ENCODE measurements at places on chromosomes 6 and 20.

DNA sequence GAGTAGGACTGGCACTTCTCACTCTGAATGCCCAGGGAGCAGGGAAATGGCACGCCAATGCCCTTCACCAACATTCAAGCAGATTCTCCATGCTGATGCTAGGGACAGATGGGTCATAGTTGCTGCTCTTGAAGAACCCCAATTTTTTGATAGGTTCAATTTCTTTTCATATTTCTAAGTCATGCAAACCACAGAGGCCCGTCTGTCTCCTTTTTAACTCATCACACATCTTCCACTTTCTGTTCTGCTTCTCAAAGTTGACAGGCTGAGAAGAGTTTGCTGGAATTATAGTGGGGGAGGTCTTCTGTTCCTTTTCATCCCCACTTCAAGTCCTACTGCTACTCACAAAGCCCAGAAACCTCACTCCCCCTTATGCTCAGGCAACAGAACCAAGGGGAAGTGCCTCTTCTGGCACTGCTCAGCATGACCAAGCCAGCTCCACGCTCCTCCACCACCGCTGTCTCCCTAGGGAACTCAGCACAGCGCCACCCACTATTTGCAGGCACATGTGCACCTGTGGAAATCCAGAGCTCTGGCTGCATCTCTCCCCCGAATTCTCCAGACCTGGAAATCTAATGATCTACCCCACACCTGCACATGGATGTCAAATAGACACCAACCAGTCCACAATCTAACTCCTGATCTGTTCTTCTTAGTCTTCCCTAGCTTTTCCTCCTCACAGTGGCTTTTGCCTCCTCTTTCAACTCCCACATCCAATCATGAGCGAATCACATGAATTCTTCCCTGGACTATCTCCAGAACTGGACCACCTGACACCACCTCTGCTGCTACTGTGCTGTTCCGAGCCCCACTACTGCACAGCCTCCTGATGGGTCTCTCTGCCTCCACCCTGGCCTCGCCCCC lies 10.7 kb downstream of the ZBTB24 start:
- no peak for DNase-seq

- no peak for DNase-seq
Measured at GRCh38 chr6:137497721-137498463, 3.7 kb upstream of the OLIG3 start.

DNA sequence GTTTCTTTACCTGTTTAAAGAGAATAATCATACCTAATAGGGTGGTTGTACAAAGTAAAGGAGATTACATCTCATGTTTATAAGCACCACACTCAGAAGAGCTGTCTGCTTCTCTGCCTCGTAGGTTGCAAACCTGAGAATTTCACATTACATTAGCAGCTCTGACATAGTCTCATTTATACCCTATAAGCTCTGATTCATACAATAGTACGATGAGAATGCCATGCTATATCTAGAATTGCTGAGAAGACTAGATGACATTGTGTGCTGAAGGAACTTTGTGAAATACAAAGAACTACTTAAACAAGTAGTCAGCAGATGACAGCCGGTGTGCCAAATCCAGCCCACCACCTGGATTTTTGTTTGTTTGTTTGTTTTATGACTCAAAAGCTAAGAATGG lies 121.2 kb downstream of the ADAT2 start:
- no peak for DNase-seq

GRCh38 chr6:26184367-26184891 lies 97.2 kb downstream of the HFE start:
- no peak for DNase-seq

- no peak for DNase-seq
Measured at GRCh38 chr20:991850-992249, 10.3 kb downstream of the RSPO4 start.

DNA sequence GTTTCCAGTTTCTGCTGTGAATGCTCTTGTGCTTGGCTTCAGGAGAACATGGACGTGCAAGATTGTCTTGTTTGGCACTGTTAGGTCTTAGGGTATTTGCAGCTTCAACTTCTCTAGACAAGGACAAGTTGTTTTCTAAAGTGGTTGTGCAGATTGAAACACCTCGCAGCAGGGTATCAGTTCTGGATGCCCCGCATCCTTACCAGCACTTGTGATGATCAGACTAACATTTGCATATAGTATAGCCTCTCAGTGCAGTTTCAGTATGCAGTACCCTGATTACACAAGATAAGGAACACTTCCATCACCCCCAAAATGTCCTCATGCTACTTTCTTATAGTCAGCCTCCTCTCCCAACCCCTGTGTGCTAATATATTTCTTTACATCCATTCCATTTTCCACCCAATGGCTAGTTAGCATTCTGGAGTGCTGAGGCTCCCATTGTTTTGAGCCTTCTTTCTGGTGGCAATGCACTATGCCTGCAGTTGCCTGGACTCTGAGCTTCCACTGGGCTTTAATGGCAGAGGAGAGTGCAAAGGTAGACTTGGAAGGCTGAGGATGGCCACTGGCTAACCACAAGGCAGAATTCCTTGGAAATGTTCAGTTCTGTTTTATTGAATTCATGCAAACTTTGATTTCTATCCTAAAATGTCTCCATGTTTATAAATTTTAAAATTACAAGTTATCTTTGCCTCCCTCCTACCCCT lies 35.4 kb downstream of the KIF3B start:
- no peak for DNase-seq

DNA sequence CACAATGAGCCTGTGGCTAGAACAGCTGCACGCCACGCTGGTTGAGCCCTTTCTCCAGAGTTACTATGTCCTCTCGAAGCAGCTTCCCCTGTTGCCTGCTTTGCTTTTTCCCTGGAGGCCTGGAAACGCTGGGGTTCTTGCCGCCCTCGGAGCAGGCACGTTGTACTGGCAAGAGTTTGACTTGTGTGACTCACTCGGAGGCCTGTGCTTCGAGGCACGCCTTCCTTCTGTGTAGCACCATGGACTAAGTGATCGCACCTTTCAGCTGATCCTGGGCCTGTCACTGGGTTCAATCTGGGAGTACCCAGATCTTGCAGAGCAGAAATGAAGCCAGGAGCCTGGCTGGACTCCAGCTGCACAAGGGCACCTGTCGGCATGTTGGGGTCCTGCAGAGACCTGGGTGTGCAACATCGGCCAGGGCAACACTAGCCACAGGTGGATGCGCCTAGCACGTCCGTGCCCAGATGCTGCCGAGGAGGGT lies 5.2 kb downstream of the INSM1 start:
- DNase-seq: no peak

- DNase-seq: no peak
Measured at GRCh38 chr6:142416686-142417085, 114.9 kb downstream of the ADGRG6 start.

DNA sequence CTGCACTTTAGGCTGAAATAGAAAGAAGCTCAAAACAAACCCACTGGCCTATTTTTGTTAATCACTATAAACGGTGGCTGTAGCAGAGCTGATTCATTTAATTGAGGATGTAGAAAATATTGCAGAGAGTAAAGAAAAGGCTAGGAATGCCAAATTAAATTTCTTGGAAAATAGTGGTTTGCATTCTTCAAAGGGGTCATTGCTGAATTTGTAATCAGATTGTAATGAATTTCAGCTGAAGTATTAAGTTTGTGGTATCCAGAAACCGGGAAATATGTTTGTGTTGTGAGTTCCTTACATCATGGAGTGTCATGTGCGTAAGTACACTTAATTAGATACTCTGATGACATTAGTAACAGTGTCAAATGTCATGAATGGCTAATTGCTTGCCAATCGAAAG lies 203.0 kb downstream of the SAMD5 start:
- DNase-seq: no peak

DNA sequence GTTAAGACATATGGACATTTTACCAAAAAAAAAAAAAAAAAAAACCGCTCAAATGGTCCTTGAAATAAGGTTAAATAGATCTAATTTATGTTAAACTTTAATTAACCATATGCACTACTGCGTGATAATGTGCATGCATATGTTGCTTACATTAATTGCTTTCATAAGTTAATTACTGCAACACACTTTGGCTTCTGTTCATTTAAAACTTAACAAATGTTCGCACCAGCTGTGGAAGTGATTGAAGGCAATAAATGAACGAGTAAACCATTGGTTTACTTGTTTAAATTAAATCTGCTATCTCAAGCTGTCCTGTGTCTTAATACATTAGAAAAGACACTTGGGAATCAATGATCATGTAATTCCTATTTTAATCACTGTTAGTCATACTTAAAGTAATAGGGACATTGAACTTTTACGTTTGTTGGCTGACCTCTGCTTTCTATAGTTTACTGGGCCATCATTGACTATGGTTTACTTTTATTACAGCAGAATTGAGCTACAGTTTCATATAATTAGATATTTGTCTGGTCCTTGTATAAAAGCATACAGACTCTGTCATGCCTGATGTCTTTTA lies 294.7 kb downstream of the KHDC1L start:
- DNase-seq: no peak

Measured in omental fat pad (tissue), 4 donors.